ENCODE measurements at places on chromosomes 5 and 9.

DNA sequence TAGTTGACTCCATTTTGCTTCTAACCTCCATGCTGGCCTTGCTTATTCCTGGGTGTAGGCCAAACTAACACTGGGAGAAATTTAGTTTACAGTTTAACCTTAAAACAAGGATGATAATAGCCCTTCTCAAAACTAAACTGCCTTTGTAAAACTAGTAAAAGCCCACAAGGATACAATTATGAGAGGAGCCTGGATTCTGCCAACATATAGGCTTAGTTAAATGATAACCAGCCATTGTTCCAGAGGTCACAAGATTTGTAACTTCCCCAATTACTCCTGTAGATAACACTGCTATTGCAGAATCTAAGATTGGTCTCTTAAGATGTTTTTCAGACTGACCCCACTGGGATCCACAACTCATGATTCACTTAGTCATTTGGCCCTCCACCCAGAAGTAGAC, 2300.3 kb upstream of the C9orf72 start:
- no peak for DNase-seq

- DNase-seq: no peak
Observed at GRCh38 chr9:95150903-95151302, 166.6 kb downstream of the FANCC start.

GRCh38 chr9:134127065-134127580, 8.8 kb upstream of the WDR5 start:
- no peak for DNase-seq

- DNase-seq: peak; percentile 33
Observed at GRCh38 chr9:129182625-129183494, 4.8 kb upstream of the IER5L start.

DNA sequence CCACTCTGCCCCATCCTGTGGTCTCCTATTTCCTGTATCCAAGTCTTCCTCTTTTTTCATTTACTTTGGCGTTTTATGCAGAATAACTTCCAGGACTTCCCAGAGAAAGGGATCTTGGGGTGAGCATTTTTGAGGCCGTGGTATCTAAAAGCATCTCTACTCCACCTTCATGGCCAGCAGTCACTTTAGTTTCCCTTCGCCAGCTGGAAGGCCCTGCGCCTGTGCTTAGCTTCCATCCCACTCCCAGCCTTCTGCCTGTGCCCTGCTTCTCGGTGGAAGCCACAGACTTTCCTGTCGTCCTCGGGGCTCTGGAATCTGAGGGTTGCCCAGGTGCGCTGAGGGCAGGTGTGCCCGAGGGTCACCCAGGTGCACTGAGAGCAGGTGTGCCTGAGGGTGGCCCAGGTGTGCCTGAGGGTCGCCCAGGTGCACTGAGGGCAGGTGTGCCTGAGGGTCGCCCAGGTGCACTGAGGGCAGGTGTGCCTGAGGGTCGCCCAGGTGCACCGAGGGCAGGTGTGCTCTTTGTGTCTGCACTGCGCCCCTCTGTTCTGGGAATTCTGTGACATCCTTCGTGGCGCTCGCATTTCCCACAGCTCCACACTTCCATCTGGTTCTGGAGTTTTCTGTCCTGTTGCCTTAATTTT, 32.4 kb upstream of the LRRC14B start:
- peak; percentile 14 for DNase-seq

DNA sequence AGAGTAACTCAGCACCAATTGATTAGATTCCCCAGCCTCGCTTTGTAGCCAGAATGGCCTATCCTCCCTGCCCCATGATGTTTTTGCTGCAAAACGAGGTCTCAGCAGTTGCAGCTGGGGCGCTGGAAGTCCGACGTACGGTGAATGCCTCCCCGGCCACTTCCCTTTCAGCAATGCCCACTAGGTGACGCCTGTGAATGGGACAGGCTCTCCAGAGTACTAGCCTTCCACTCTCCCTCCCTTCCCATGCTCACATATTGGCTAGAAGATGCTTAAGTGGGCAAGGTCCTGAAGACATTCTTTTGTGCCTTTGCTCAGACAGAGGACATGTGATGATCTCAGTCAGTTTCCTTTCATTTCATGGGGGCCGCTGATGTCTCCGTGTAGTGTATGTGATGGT, 50.8 kb downstream of the DMRT2 start:
- DNase-seq: peak; percentile 11

DNA sequence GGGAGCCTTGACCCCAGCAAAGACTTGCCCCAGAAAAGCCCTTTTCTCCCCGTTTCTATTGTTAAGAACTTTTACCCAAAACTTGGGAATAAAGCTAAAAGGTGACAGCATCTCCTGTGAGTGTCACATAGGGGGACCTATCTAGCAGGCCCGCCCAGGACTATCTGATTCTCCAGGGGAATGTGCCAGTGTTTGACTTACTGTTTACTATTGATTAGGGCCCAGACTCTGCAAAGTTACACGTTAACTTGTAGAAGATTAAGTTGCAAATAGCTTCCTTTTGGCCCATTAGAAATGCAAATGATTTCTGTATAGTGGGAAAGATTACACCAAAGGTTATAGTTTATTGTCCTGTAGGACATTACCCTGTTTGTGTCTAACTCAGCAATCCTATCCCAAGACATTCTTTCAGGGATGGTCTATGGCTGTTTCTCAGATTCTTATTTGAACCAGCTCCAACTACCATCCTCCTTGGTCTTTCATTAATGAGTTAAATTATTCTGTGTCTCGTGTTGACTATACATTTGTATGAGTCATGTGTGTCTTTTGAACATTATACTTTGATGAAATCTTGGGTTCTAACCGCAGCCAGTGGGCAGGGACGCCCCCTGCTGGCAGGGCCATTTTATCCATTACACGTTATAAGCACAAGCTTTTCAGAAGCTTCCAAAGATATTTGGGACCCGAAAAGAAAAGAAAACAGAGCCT, 60.7 kb downstream of the HRH2 start:
- DNase-seq: peak; percentile 66

DNA sequence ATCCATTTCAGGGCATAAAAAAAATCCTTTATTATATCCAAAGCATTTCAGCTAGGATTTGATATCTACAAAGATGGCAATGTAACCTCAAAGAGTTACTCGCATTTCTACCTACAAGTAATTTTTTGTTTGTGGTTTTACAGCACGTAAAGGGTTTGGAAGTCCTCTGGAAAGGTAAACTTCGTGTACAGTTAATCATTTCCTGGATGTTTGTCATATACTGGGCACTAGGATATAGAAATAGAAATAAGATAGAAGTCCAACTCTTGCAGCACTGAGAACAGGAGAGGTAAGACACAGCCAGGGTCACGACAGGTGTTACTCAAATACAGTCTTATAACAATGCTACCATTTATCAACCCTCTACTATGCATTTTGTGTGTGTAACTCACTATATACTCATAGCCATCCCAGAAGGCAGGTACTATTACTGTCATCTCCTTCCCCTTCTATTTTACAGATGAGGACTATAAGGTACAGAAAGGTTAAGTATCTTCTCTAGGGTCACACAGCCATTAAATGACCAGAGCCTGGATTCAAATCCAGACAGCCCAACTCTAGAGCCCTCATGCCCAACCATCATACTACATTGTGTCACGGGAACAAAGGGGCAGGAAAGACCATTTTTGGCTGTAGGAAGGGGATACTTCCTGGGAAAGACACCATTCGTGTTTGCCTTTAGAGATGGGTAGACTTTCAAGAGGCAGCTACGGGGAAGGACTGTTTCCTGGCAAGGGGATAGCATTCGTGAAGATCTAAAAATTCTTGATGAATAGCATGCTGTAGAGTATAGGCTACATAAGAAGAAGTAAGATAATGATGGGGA, 19.0 kb downstream of the NDUFA8 start:
- no peak for DNase-seq

DNA sequence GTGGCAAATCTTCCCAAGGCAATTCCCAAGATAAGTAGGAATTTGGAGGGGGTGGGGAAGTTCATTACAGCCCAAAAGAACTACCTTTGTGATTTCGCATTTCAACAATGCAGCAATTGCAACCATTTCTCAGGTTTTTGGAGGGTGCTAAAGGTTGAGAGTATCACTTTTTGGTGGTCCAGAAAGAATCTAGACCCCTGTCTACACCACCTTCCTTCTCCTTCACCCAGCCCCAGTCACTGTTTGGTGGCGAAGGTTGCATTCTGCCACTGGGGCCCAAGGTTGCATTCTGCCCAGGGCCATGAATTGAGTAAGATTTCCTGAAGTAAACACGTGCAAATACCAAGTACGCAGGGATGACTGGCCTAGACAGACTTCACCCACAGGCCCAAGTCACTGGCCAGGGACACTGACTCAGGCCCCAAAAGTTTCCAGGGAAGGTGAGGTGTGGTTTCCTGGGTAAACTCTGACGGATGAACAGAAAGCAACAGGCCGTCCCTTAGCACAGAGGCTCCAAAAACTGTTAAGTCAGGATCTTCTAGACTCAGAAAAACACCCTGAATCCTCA, 5.7 kb downstream of the PDE6A start:
- DNase-seq: no peak

DNA sequence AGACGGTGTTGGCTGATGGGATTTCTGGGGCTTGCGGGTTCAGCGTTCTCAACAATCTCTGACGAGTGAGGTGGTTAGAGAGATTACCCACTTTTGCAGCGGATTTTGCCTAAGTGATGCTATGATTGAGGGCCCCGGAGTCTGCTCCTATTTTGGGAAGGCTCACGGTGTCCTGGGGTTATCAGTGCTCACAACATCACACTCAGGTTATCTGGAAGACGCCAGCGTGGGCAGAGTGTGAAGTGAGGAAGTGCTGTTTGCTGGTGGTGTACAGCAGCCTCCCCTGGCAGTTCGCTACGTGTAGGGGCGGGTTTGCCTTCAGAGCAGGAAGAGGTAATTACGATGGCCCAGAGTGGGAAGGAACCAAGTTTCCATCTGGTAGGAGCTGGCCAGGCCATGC, 341.2 kb upstream of the IRX2 start:
- DNase-seq: no peak

GRCh38 chr9:109901201-109901600, 121.2 kb downstream of the PALM2AKAP2 start:
- DNase-seq: no peak

GRCh38 chr9:88952086-88952615, 39.1 kb upstream of the S1PR3 start:
- no peak for DNase-seq

DNA sequence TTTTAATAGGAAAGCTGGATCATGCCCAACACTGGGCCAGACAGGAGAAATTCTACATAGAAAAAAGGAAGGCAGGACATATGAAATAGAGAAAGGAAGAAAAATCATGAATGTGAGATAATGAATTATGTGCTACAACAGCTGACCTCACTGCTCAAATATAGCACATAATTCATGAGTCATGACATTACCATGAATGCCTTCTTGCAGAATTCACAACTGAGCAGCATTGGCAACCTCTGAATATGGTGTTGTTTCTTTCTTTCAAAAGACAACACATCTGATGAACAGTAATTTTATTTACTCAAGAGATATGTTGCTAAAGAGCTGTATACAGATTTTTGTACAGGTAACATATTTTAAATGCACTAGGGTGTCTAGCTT, 34.4 kb downstream of the APBA1 start:
- no peak for DNase-seq

DNA sequence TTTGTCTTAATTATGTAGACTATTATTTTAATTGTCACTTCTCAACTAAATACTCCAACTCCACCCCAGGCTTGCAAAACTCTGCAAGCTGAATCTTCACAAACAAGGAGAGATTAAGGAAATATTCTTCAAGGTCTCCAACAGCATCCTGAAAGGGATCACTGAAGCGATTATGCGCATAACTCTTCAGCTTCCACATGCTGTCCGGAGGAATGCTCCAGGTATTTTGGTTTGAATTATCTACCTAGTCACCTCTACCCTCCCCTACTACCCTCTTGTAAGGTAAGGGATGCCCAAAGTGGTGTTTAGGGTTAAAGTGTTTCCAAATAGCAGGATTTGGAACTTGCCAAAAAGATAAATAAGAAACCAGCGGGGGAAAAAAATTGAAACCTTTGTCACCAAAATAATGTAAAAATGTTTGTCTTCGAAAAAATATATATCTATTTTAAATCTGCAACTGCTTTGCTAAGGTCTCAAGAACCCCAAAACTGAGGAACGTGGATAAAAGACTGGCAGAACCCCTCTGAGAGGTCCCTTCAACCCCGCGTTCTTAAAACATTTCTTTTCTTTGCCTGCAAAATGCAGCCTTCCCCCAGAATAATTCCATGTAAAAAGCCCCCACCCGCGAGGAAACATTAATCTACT, 11.6 kb downstream of the PTCH1 start:
- DNase-seq: no peak

- DNase-seq: no peak
Observed at GRCh38 chr5:29240379-29240778, 1953.1 kb upstream of the CDH6 start.

- no peak for DNase-seq
Observed at GRCh38 chr5:139961435-139962157, 81.5 kb downstream of the NRG2 start.

GRCh38 chr5:23303435-23303834, 204.0 kb upstream of the PRDM9 start:
- no peak for DNase-seq

DNA sequence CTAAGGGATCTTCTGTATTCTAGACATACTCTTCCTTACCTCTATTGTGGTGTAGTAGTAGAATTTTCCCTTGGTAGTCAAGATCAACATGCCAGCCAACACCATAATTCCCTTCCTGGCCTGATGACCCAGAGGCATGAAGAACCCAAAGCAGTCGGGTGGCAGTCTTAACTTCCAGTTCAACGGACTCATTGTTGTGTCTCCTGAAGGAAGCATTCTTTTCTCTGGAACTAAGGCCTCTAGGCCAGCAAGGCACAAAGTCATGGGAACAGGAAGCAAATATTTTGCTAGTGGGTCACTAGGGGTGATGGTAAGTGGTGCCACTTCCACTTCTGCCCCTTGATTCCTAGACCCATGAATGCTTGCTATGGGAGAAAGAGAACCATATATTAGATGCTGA, 55.2 kb upstream of the DAPK1 start:
- DNase-seq: no peak

DNA sequence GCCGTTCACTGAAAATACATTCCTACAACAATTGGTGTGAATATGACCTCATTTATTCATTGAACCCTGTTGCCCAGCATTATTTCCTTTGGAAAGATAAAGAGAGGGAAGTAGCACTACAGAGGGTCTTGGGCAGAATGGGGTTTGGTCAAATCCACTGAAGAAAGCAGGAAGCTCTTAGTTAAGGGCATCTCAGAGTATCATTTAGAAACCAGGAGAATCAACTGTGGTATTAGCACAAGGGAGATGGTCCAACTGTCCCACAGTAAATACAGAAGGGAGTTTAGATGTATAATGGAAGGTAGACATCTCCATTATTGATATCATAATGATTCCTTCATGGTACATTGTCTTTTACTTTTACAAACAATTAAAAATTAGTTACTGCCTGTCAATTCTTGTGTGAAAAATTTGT, 47.1 kb downstream of the LIX1 start:
- no peak for DNase-seq

DNA sequence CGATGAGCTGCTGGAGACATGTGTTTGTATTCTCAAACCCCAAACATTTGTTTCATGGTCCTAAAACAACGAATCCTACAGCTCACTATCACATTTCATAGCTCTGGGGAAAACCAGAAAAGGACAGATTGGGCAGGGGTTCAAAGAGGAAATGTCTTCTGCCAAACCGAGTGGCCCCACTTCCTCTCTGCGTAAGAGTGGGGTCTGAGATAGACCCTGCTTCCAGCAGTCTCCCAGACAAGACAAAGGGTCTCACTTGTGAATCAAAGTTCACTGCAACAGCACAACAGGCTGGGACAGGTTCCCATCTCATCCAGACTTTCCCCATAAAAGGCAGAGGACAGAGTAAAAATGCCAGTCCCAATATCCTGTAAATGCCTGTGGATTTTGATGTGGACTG, 276.2 kb upstream of the SLC24A2 start:
- DNase-seq: no peak
